Activated B cell treated with CpG ODN at 0.5 μM for 24 hours (primary cell): ENCODE measurements at places on chromosomes 2 and 18.

DNA sequence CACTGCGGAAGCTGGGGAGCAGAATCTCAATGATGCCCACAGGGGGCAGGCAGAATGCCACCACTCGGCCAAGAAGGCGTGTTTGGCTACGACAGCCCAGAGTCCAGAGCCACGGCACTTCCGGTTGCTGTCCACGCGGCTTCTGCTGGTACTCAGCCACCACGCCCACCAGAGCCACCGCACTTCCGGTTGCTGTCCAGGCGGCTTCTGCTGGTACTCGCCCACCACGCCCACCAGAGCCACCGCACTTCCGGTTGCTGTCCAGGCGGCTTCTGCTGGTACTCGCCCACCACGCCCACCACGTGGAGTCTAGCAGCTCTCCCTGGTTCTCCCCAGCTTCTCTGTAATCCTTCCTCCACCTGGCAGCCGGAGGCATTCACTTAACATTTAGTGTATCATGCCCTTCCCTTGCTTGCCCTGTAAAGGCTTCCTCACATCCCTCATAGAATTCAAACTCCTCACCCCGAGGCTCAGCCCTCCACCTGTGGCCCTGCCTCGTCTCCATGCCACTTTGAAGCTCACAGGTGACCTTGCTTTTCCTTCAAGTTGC is 40.1 kb upstream of the APCDD1 start:
- DNase-seq: no peak

- DNase-seq: no peak
These were observed 45.4 kb upstream of the PTMA start for GRCh38 chr2:231662811-231663457.

- DNase-seq: no peak
These were observed at the start of gene ZSWIM2 for GRCh38 chr2:186848873-186849578. ZSWIM2 (minus strand) TSS chr2:186849170; CDS start chr2:186849130, 40 bp downstream.

DNA sequence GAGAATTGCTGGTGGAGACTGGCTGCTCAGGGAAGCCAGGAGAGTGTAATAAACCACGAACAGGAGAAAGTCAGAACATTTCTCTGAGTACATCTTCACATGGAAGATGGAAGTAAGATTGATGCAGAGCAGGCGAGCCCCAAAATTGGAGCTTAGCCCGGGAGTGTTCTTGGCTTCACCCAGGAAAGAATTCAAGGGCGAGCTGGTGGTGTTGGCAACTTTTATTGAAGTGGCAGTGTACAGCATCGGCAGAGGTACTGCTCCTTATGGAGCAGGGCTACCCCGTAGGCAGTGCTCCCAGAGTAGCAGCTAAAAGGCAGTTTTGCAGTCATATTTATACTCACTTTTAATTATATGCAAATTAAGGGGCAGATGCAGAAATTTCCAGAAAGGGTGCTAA is 281.4 kb upstream of the MEX3C start:
- DNase-seq: no peak

DNA sequence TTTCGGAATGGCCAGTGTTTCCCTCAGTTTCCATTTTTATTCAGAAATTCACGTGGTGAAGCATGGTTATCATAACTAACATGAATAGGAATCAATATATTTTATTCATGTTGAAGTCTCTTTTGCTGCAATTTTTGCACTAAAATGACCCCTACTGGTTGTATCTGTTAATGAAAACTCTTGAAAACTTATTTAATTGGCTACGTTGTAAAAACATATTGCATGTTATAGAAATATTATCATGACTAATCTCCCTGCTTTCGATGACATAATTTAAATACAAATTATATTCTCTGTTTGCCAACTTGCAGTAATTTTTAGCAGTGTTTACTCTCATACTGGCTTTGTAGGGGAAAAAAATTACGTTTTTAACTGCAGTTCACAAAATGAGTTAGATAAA is 3.5 kb downstream of the CRIM1 start:
- no peak for DNase-seq

DNA sequence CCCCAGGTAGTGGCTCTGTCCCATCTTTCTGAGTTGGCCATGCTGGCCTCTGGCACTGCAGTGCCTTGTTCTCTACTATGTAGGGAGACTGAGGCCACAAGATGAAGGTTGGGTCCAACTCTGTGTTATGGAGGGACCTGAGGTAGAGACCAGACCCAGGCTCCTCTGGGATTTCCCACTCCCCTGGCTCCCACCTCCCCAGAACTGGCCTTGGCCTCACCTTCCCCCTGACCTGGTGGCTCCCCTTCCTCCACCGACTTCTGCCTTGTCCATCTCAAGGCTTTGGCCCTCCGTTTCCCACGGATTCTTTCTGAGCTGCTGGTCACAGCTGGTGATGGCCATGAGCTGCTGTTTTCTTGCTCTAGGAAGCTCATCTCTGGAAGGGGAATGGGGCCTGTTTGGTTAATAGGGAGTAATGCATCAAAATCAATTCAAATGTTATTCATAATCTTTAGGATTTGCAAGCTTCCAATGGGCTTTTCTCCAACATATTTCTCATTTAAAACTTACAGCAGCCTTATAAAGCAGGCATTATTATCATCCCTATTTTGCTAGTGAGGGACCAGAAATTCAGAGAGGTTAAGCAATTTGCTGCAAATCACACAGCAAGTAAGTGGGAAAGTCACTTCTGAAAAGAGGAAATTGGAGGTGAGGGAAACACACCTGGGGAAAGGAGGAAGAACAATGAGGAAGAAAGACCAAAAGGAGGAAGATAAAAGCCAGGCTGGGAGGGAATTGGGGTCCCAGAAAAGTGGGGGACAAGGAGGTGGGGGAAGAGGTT is 887 bp downstream of the PRKAG3 start:
- DNase-seq: no peak

DNA sequence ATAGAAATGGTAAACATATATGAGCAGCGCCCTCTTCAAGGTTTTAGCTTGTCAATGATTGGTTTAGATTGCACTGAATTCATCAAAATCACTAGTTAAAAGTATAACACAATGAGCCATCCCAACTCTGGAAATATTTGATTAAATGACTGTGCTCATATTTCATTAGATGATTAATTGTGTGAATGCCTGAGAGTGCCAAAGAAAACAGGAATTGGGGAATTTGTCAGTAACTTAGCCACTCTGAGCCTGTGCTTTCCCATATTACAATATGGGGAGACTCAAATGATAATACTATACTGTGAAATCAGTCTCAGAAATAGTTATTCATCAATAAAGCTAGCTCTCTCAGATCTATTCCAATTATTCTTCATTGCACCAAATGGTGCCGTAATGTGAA is 2087.6 kb upstream of the CELF4 start:
- DNase-seq: no peak
